ENCODE measurements at places on chromosomes 16 and 17.

- DNase-seq, result no peak
Observed at GRCh38 chr17:61230972-61231820, 168.4 kb upstream of the TBX2 start.

DNA sequence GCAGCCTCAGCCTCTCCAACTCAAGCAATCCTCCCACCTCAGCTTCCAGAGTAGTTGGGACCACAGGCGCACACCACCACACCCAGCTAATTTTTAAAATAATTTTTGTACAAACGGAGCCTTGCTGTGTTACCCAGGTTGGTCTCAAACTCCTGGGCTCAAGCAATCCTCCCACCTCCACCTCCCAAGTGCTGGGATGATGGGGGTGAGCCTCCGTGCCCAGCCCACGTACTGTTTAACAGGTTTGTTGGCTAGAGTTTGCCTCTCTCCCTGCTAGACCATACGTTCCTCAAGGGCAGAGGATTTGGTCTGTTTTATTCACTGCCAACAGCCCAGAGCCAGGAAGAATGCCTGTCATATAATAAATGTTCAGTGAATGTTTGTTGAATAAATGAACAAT is 26.6 kb downstream of the SOCS1 start:
- DNase-seq, result no peak

DNA sequence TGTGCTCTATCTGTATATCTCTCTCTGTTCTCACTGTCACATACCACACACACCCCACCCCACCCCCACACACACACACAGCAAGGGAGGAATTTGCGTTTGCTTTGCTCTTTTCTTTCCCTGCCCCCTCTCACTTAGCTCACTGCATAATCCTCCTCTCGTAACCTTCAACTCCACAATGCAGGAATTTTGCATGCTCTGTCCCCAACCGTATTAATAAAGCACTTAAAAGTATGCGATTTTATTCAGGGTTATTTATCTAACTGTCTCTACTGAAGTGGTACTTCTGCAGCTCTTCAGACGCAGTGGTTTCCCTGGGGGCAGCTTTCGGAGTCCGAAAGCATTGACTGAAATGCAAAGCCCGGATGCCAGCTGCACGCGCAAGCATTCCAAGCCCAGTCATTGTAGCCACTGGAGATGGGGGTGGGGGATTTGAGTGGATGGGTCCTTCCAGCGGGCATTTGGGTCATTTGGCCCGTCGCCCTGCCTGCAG is 105.4 kb upstream of the RBFOX1 start:
- no peak for DNase-seq

- DNase-seq, result no peak
Observed at GRCh38 chr17:43641416-43641815, 20.3 kb downstream of the MEOX1 start.

DNA sequence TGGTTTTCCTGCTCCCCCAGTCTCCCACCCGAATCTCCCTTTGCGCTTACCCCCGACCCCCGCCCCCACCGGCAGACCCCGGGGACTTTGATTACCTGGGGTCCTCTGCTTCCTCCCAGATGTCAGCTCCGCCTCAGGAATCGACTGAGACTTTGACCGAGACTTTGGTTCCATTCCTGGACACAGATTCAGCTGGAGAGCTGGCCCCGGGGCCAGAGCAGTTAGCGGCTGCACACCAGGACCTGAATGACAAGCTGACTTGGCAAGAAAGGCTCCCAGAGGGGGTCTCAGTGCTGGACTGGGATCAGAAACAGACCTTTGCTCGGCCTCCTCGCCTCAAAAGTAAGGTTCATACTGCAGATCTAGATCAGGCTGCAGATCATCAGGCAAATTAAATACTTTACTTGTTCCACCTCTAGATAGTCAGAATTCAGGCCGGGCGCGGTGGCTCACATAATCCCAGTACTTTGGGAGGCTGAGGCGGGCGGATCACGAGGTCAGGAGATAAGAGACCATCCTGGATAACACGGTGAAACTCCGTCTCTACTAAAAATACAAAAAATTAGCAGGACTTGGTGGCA is 60.3 kb upstream of the FBXO47 start:
- DNase-seq, result no peak

GRCh38 chr16:11100239-11100750 is 155.7 kb downstream of the SOCS1 start:
- DNase-seq, result peak; percentile 89

DNA sequence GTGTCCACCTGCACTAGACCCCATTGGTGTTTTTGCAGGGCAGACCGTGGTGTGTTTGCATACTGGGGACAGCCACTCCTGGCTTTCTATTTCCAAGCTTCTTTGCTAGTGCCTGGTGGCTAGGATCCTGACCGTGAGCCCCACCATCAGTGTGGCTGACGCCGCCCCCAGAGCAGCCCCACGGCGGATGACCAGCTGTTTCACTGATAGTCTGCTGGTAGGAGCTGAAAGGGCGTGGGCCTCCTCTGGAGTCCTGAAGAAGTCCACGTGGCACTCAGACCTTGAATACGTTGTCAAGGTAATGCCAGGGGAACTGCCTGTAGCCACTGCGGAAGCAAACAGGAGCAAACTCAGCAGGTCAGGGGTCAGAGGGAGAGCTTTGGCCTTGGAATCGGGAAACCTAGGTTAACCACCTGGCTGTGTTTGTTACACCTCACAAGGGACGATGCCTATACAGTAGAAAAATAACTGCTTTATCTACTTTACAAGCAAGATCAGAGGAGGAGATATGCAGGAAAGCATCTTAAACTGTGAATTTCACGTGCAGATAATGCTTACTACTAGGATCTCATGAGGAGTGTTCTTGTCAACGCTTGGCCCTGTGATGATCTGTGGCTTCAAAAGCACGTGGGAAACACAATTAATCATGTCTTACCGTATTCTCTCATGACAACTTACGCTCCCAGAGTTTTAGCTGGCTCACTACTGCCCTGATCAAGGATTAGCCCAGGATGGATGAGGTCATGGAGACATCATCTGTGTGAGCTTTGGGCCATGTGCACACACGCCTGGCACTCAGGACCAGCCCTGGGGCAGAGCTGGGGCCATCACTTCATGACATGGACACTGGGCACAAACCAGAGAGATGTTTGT is 30.3 kb downstream of the ALDH3A2 start:
- DNase-seq, result no peak

GRCh38 chr17:17425591-17425990 is 51.2 kb upstream of the MED9 start:
- no peak for DNase-seq

DNA sequence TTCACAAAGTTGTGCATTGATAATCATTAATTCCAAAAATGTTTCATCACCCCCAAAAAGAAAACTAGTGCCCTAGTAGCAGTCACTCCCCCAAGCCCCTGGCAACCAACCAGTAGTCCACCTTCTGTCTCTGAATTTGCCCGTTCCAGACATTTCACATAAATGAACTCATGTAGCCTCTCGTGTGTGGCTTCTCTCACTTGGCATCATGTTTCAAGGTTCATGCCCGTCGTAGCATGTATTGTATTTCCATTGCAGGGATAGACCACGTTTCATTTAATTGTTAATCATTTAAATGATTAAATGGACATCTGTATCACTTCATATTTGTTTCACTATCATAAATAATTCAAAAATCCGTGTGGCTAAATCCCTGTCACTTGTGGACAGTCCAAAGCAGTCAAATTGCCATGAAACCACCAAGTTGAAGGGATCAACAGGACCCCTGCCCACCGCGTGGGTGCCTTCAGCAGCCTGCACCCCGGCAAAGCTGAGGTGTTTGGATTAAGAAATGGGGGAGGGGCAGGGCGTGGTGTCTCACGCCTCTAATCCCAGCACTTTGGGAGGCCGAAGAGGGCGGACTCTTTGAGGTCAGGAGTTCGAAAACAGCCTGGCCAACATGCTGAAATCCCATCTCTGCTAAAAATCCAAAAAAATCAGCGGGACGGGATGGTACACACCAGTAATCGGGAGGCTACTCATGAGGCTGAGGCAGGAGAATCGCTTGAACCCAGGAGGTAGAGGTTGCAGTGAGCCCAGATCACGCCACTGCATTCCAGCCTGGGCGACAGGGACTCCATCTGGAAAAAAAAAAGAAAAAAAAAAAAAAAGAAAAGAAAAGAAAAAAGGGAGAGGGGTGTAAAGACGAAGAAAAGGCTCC is 8.7 kb upstream of the FLYWCH2 start:
- DNase-seq, result peak; percentile 14

- DNase-seq, result no peak
Observed at GRCh38 chr16:23700509-23700908, 12.5 kb downstream of the ERN2 start.

- DNase-seq, result peak; percentile 40
Observed at GRCh38 chr17:880443-881269, 98.5 kb downstream of the MRM3 start.

DNA sequence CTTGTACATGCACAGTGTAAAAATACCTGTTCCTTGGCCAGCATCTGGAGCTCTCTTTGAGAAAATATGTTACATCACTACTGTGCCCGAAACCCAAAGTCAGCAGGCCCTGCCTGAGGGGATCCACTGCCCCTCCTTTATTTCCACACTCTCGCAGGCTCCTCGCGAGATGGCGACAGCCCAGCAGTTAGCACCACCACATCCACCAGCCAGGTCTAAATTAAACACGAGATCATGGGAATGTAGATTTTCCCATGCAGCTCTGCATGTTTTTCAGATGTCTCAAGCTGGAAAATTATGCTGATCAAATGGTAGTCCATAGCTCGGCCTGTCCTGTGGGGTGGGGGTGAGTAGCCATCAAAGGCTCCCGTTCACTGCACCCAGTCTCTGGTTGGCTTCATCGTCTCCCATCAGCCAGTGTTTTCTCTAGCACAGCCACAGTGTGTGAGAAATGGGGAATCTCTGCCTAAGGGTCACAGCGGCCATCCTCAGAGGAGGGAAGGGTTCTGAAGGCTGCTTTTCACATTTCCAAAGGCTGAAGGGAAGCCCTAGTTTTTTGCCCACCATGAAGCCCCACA is 34.7 kb downstream of the EPN2 start:
- DNase-seq, result no peak

GRCh38 chr16:49972280-49972679 is 52.7 kb upstream of the CNEP1R1 start:
- no peak for DNase-seq

- DNase-seq, result peak; percentile 83
Observed at GRCh38 chr17:60087882-60088669, 9.4 kb upstream of the HEATR6 start.

- DNase-seq, result peak; percentile 20
Observed at GRCh38 chr16:88649924-88650748, 717 bp downstream of the CYBA start.

DNA sequence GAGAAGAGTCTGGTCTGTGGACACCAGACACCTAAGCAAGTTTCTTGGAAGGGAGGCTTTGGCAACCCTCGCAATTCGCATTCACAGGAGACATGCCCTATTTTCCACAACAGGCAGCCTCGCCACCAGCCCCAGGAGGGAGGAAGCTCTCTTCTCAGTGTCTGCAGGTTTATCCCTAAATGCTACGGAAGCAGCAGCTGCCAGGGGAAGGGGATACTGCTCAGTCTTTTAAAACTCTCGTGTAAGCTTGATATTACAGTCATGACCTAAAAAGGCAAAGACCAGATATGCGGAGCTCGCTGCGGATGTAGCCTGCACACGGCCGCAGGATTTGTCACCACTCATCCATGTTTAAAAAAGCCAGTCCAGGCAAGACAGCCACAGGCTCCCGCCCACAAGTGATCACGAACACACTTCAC is 159.2 kb upstream of the RPH3AL start:
- peak; percentile 77 for DNase-seq

Measured in fibroblast of upper back skin (primary cell).